ENCODE measurements at places on chromosomes 12 and 14.
A peak's percentile ranks its signal among the peaks of the same experiment; 100 is the strongest.

GRCh38 chr14:39580696-39581095 is 148.5 kb upstream of the FBXO33 start:
- DNase-seq: no peak

- no peak for DNase-seq
Measured at GRCh38 chr14:68297039-68297438, 477.5 kb downstream of the RAD51B start.

DNA sequence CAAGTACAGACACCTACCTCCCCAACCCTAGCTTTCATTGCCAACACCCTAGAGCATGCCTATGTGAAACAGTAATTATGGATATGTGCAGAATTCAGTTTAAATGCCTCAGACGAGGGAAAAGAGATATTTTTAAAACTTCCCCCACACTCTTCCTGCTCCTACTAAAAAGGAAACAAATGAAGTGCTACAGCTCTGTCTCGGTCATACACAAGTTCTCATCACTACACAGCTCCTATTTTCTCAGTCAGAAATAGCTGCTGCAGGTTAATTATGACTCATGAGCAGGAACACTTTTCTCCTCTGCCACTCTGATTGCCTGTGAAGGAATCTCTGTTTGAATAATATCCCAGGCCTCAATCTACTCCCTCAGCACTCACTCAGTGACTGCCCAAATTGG is 703.6 kb upstream of the FLRT2 start:
- no peak for DNase-seq

GRCh38 chr14:77022236-77022852 is 6.2 kb downstream of the IRF2BPL start:
- DNase-seq: no peak

DNA sequence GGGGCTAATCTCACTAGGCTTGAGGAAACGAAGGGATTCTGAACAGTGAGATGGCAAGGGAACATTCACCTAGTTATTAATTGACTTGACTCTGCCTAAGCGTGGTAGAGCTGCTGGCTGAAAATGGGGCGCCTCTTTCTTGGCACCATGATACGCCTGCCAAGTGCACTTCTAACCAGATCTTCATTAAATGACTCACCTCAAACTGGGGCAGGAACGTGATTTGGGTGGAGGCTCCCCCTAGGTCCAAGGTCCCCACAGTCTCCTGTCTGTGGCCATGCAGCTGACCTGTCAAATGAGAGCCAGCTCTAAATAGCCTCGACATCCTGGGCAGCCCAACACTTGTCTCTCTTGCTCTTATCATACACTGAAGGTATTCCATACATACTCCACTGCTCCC is 26.0 kb downstream of the COQ6 start:
- no peak for DNase-seq

DNA sequence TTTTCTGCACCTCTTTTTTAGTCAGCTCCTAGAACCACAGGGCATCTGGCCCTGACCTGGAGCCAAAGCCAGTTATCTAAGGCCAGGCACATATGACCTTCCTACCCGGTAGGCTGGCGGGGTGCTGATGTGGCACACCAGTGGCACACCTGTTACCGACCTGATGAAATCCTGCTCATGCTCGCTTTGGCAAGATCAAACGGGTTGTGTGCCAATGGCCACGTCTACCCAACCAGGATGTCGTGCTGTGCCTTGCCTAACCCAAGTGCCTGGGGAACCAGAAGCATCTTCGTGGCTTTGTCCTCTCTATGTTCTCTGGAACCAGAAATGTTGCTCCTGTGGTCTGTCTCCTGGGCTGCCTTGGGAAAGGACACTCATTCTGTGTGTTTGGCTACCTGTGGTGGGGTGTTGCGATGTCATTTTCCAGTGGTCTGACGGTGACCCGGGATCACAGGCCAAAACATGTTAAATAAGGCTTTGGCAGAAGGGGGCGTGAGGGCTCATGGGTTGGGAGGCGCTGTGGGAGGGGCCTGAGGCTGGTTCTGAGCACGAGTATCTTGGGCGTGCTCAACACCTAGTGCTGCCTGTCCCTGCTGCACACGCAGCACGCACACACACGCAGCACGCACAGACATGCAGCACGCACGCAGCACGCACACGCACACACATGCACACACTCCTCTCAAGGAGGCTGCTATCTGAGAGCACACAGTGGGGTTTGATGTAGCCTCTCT is 27.9 kb downstream of the CCNK start:
- DNase-seq: no peak

- DNase-seq: peak; percentile 3
Measured at GRCh38 chr12:25894759-25895158, 63.7 kb upstream of the RASSF8 start.

DNA sequence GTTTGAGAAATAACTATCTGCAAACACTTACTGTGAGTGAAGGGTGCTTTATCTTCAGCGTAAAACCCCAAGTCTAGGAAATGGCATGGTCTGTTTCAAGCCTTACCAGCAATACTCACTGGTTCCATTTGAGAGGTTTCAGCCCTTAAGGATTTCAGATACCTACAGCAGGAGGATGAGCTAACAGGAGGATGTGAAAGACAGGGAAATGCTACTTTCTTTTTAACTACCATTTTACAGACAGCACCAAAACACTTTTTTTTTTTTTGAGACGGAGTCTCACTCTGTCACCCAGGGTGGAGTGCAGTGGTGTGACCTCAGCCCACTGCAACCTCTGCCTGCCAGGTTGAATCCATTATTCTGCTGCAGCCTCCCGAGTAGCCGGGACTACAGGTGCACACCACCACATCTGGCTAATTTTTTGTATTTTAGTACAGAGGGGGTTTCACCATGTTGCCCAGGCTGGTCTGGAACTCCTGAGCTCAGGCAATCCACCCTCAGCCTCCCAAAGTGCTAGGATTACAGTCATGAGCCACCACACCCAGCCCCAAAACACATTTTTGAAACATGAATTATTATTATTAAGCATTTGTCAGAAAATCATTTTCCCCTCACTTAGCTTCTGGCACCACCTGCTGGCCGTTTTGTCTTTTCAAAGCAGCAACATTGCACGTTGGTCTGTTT is 4.6 kb downstream of the MTRFR start:
- DNase-seq: peak; percentile 42

GRCh38 chr12:56122637-56123036 is 4.6 kb downstream of the ZC3H10 start:
- DNase-seq: no peak

- no peak for DNase-seq
Measured at GRCh38 chr14:20723488-20723887, 22.2 kb upstream of the EDDM3A start.

- no peak for DNase-seq
Measured at GRCh38 chr14:61754627-61755381, 7.4 kb upstream of the SNAPC1 start.

DNA sequence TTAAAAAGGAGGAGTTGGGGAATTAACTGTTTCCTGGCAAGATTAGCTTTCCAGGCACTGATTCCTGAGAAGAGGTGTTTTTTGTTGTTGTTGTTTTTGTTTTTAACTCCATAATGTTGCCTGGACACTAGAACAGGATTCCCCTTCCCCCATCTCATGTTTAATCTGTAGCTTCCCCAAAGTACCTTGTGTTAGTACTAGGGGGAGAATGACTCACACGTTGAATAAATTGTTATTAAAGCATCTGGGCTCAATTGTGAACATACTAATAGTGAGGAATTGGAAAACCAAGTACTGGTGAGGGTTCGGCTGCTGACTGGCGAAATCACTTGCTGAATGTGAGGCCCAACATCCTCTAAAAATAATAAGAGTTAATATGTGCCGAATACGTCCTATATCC is 1.3 kb upstream of the GNG2 start:
- no peak for DNase-seq

- DNase-seq: no peak
Measured at GRCh38 chr12:6914947-6915788, 788 bp downstream of the ENO2 start.

GRCh38 chr12:56154246-56154771 is 1.9 kb downstream of the MYL6B start:
- no peak for DNase-seq

- DNase-seq: no peak
Measured at GRCh38 chr12:53058674-53059433, 9.0 kb downstream of the TNS2 start.

GRCh38 chr14:92440345-92441003 is 73.1 kb upstream of the RIN3 start:
- DNase-seq: no peak

GRCh38 chr14:52048641-52049204 is 20.1 kb downstream of the NID2 start:
- DNase-seq: no peak

DNA sequence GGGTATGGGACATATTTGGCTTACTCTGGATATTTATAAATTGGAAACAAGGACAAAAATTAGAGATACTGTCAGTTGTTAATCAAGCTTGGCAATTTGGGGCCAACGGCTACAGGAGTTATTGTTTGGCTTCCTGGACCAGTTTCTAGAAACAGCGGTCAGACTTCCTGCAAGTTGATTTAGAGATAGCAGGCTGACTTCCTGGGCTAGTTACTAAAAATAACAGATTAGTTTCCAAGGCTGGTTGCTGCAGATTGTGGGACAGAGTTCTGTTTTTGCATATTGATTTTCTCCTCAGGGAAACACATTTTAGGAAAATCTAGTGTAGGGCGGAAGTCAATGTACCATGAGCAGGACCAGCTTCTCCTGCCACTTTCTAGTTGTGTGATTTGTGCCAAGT is 144.0 kb upstream of the TMPO start:
- no peak for DNase-seq

GRCh38 chr12:46926526-46926925 is 100.7 kb upstream of the SLC38A4 start:
- peak; percentile 85 for DNase-seq

DNA sequence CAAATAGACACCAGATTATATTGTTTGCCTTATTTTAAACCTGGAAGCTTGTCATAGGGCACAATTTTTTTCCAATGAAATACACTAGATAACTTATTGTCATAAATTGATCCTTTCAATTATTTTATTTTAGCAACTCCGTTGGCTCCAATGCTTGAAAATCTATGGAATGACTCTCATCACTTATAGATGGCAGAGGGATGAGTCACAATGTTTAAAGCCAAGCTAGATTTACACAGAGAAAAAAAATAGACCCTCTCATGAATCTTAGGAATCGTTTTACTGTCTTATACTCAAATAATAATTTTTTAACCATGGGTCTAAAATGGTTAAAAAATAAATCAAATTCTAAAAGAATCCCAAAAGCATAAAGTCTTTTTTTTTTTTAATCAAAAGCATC is 1276.6 kb upstream of the FLRT2 start:
- DNase-seq: no peak

GRCh38 chr12:90250042-90250441 is 541.4 kb upstream of the ATP2B1 start:
- no peak for DNase-seq

DNA sequence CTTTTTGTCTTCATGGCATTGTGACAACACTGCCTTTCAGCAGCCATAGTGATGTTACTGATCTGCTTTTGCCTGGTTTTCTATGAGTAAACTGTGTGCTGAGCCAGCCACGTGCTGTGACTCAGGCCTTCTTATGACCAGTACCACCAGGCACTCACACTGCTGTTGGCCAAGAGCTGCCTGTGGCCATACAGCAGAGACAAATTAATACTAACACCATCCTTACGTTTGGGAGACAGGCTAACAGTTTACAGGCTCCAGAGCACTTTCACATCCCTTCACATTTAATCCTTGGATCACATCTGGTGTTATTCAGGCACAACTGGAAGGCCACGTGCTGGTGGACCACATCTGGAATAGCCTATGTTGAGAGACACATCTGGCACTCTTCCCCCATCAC is 377.9 kb downstream of the CCDC91 start:
- DNase-seq: no peak

DNA sequence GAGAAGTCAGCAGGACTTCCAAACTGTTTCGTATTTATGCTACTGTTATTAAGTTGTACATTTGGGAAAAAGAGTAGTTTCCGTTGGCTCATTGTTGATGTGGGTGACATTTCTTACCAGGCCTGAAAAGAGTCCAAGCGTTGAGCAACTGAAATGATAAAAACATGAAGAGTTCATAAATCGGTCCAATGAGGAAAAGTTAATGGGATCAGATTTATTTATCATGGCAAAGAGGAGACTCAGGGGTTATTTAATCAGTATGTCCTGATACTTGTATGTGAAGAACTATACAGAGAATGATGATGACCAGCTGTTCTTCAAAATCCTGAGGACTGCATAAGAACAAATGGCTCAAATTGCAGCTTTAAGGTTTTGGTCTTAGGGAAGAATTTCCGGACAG is 7.7 kb downstream of the VRK1 start:
- DNase-seq: no peak

- no peak for DNase-seq
Measured at GRCh38 chr12:60035835-60036234, 440.0 kb downstream of the SLC16A7 start.

- DNase-seq: peak; percentile 50
Measured at GRCh38 chr14:101739446-101740141, 21.9 kb upstream of the PPP2R5C start.

DNA sequence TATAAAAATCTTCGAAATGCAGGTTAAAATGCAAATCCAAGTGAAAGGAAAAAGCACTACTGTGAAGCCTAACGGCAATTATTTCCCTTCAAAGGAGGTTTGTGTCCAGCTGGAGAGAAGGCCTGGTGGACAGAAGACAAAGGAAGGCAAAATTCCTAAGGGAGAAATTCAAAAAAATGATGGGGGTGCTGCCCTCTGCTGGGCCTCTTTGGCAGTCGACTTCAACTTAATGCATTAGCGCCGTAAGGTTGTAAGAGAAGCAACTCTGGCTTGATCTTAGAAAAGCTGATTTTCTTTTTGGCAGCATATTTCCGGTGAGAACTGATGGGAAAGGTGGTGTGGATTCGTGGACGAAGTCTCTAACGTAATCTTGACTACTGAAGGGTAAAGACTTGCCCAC is 34.3 kb upstream of the CHFR start:
- DNase-seq: no peak

DNA sequence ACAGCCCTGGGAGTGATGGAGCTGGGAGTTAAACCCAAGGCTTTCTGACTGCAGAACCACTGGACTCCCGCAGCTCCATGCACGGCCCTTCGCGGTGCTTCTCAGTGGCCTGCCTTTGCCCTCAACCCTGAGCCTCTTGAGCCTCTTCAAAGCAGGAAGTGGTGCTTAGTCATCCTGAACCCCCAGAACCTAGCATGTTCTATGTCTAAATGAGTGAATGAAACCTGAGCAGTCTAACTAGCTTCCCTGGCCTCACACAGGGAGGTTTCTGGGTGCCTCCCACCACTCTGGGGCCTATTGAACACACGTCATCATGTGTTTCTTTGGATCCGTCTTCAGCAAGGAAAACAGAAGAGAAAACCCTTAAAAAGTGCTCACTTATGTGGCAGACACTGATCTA is 117.9 kb upstream of the SFSWAP start:
- peak; percentile 11 for DNase-seq

DNA sequence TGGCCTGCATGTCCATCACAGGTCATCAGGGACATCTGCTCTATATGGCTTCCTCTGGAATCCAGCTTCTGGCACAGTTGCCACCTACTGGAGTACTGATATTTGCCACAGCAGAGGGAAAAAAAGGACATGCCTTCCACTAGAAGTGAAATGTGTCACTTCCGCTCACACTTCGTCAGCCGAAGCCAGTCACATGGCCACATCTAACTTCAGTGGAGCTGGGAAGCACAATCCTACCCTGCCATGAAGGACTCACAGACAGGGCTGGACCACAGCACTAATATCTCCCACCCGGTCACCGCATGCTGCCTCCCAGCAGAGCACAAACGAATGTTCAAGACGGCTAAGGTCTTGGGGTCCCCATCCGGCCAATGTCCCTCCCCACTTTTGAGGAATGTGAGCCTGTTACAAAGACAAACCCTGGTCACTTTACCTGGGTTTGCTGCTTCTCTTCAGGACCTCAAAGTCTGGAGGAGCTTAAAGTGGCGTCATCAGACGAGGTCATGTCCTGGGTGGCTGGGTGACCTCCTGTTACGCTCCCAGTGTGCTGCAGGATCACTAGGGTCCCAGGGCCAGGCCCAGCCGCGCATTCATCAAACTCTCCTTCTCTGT is 98.6 kb downstream of the GCH1 start:
- DNase-seq: no peak

Data from inflammatory macrophage treated with lipopolysaccharide for 1 hour (primary cell).